AG09309 (cell line): ENCODE measurements at places on chromosomes 12 and 14.

- no peak for DNase-seq
These were observed 12.2 kb upstream of the FOXG1 start for GRCh38 chr14:28754209-28754985.

GRCh38 chr14:100330388-100330931, 7.3 kb downstream of the SLC25A47 start:
- DNase-seq, result no peak

DNA sequence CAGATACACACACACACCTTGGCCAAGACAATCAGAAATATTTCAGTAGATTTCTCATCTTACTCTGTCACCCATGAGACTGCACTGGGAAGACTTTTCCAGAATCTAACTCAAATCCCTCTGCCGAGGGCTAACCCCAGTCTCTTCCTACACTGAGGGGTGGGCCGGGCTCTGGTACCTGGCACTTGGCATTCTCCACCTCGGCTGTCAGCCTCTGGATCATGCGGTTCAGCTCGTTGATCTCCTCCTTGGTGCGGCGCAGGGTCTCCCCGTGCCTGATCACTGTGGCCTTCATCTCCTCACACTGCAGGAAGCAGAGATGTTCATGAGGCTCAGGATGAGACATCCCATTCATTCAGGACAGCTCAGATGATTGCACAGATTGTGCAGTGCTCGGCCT, 4.9 kb downstream of the KRT83 start:
- DNase-seq, result no peak

GRCh38 chr14:53692451-53692850, 264.2 kb downstream of the BMP4 start:
- DNase-seq, result no peak

DNA sequence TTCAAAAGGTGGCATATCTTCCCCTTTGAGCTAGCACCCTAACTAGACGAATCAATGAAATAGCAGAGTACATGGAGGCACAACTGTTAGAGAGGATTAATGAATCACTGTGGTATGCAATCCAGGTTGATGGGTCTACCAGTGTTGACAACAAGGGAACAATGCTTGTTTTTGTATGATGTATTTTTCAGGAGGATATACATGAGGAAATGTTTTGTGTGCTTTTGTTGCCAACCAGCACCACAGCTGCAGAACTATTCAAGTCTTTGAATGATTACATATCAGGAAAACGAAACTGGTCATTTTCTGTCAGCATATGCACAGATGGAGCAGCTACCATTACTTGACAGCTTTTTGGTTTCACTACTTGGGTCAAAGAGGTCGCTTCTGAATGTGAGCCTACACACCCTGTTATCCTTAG, 142.6 kb downstream of the GPHN start:
- no peak for DNase-seq

DNA sequence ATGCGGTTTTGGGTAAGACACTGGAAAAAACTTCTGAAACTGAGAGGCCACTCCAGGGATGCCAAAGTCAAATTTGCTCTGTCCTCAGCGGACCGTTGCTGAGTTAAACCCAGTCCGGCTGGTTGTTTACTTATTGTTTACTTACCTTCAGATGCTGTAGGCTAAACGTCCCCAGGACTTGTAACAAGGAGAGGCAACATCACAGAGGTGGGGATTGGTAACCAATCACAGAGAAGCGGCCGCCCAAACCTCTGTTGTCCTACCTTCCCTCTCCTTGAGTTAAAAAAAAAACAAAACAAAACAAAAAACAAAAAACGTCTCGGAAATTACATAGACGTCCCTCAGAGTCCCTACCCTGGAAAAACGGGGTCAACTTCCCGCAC, 380 bp downstream of the ANO2 start:
- no peak for DNase-seq

GRCh38 chr14:93056166-93056839, 59.4 kb downstream of the ITPK1 start:
- DNase-seq, result peak; percentile 34

GRCh38 chr14:54116972-54117371, 160.3 kb upstream of the BMP4 start:
- no peak for DNase-seq

DNA sequence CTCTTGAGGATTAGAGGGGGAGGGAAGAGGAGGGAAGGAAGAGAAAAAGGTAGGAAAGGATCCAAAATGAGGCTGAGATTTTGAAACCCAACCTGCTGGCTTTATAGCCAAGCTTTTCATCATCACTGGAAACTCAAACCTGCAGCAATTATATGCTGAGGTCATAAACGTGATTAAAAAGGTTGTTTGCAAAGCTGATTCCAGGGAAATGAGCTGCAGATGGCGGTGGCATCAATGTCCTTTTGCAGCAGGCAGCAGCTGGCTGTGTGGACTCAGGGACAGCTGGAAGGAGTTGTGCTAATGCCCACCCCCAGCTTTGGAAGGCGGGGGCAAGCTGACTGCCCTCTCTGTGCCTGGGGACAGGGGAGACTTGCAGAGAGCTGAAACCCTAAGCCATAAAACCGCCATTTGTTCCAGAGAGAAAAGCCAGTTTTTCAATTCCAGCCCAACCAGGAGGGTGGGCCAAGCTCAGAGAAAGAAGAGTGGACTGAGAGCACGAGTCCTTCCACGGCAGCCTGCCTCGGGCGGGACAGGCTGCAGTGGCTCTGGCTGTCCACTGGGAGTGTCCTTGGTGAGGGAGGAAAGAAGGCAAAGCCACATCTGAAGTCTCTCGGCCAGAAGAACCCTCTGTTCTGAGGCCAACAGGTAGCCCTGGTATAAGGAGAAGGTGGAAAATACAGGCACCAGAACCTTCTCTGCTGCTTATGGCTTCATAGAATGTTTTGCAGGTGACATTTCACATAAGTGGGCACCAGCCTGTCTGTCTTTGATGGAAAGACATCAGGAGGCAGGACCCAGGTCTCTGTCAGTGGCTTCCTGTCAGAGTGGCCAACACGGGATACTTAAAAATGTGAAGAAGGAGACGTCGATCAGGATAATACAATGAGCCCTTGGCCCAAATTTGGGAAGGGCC, 90.7 kb downstream of the SINHCAF start:
- DNase-seq, result no peak

GRCh38 chr14:92328664-92329255, 5.8 kb downstream of the SLC24A4 start:
- no peak for DNase-seq

GRCh38 chr14:105059925-105060565, 5.2 kb downstream of the GPR132 start:
- no peak for DNase-seq

GRCh38 chr12:52801773-52802172, 5.9 kb upstream of the KRT3 start:
- DNase-seq, result no peak

GRCh38 chr14:35352274-35353233, 52.0 kb downstream of the NFKBIA start:
- DNase-seq, result no peak

DNA sequence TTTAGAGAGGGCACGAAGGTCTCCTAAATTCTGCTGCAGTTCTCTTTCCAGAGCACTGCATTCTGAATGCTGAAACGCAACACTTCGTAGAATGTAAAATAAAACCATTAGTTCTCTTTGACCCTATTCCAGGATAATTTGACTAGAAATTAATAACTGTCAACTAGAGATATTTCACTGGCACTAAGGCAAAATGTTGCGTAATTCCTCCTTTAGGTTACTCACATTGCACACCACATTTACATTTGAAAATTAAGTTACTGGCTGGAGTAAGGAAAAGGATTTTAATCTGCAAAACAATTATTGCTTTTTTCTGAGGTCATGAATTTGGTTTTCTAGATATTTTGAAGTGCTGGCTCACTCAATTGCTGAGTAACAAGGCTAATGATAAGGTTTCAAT, 58.0 kb upstream of the TRHDE start:
- no peak for DNase-seq

- DNase-seq, result no peak
These were observed 84.3 kb upstream of the PTPRQ start for GRCh38 chr12:80359703-80360102.

GRCh38 chr12:3833670-3834310, 39.4 kb downstream of the PARP11 start:
- DNase-seq, result no peak

GRCh38 chr12:10170216-10170615, 1.7 kb downstream of the OLR1 start:
- DNase-seq, result no peak

DNA sequence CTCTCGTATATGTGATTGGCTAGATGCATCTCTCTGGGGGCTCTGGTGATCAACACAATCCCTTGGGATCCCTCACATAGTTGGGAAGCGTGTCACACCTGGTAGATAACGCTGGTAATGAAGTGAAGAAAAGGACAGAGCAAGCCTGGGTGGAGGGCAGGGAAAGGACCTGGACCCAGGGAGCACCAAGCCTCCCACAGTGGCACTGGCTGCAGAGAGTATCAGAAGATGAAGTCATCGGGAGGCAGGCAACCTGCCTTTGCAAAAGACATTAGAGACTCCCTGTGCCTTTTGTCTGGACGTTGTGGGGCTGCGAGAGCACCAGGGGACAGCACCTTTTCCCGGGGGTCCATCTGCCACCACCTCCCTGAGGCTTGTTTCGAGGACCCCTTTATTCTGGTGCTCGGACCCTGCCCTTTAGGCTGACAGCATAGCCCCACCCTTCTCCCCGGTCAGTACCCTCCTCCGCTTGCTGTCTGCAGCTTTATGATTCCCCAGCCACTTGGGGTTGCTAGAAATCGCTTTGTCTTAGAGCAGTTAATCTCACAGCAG, 116.4 kb downstream of the EML1 start:
- DNase-seq, result no peak

DNA sequence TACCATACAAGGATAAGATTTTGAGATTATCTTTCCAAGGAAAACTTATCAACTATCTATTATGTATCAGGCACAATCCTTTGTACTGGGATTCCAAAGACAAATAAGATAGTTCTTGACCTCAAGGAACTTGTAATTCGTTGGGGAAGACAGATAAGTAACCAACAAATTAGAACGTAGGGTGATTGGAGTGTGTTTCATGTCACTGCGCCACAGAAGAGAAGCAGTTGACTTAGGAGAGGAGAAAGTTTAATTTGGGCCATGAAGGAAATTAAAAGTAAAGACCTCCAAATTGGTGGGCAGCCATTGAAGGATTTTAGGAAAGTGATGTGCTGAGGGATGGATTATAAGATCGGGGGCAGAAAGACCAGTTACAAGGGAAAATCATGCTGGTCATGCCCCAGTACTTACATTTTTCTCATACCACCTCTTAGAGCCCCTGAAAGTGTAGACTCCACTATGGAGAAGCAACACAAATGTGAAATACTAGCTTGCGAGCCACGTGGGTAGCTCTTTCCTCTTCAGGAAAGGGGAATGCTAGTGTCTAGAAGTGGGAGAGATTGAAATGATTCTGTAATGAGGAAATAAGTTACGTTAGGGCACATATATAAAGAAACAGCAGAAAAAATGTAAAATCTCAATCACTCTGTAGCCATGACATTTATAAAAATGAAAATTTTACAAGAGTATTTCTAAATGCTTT, 148.7 kb downstream of the ETV6 start:
- DNase-seq, result no peak

DNA sequence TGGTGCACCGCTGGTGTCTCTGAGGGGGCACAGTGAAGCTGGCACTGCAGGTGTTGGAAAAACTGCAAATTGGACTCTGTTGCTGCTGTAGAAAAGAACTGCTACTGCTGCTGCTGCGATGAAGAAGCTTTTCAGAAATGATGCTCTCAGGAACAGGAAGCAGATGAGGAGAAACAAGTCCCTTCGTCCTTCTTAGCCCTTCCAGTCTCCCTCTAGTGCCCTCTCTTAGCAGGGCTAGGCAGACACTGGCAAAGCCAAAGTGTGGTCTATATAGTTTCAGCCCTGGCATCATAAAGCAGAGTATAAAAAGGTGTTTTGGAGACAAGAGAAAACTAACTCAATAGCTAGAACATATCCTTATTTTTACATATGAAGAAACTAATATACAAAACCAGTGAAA, 174.5 kb downstream of the MYRFL start:
- no peak for DNase-seq

DNA sequence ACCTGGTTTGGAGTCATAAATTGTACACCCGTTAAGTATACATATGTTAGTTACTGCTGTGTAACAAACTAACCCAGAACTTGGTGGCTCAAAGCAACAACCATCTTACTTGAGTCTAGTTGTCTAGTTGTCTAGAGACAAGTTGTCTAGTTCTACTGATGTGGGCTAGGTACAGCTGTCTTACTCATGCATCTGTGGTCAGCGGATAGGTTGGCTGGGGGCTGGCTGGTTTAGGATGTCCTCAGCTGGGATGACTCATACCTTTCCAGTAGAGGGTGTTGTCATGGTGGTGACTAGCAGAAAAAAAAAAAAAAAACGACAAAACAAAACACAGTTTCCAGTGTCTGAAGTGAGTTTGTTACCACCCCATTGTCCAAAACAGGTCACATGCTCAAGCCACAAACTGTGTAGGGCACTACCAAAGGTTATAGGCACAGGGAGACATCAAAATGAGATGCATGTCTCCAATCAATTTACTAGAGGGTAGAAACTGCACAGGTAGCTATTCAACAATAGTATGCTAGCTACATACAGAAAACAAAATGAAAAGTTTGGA, 680.3 kb downstream of the MED13L start:
- peak; percentile 31 for DNase-seq

- DNase-seq, result no peak
These were observed 162.7 kb upstream of the AMIGO2 start for GRCh38 chr12:47242426-47242825.

GRCh38 chr14:39491134-39491571, 58.9 kb upstream of the FBXO33 start:
- DNase-seq, result peak; percentile 5

- no peak for DNase-seq
These were observed 2.2 kb upstream of the EP400 start for GRCh38 chr12:131947482-131948027.

GRCh38 chr12:56930241-56930640, 4.0 kb downstream of the SDR9C7 start:
- no peak for DNase-seq

GRCh38 chr14:26873362-26873960, 275.6 kb upstream of the NOVA1 start:
- no peak for DNase-seq

GRCh38 chr12:15208871-15209656, 12.2 kb downstream of the RERG start:
- DNase-seq, result no peak

- no peak for DNase-seq
These were observed 40.3 kb downstream of the IFNG start for GRCh38 chr12:68119250-68119649.

DNA sequence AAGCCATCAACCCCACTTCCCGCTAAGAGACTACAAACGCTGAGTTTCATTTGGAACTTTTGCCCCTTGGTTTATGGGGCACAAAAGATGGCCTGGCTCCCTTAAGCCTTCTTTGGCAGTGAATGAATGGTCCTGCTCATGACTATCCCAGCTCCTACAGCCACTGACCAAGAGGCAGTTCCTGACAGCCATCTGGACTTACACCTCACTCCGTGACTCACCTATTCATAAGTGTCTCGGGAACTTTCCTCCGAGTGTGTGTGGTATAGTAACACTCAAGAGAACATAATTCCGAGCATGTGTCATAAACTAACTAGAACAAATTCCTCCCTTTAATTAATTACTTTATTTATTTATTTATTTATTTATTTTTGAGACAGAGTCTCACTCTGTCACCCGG, 51.9 kb upstream of the NUDT4 start:
- DNase-seq, result no peak

GRCh38 chr12:91952916-91953315, 192.7 kb downstream of the BTG1 start:
- no peak for DNase-seq
